Activated CD4-positive, alpha-beta T cell treated with anti-CD3 and anti-CD28 coated beads, Interleukin-10, Interleukin-2, amounts not matched to agents 100 ng/mL and 50 ng/mL, durations not matched to agents 16 hours and 8 hours (primary cell): ENCODE measurements at places on chromosomes 6 and 20.

- peak; percentile 20 for DNase-seq
These were observed 25.8 kb downstream of the BHLHE23 start for GRCh38 chr20:62980970-62981369.

- DNase-seq: no peak
These were observed 58.6 kb downstream of the AIG1 start for GRCh38 chr6:143119260-143119659.

DNA sequence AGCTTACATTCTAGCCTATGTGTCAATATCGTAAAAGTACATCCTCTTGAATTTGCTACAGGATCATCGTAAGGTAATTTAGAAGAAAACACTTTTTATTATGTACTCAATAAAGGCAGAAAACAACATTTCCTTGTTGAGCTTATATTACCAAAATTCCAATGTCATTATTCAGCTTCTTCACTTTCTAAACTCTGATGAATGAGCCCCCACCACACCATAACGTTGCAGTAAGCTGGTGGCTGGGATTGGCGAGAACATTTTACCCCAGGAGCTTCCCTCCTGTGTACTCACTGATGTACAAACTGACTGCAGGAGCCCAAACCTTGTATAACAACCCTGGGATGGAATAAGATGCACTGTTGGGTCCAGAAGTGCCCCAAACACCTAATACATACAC is 238.1 kb upstream of the MARCKS start:
- DNase-seq: no peak

- peak; percentile 17 for DNase-seq
These were observed 39.2 kb upstream of the PIM1 start for GRCh38 chr6:37130704-37131103.

DNA sequence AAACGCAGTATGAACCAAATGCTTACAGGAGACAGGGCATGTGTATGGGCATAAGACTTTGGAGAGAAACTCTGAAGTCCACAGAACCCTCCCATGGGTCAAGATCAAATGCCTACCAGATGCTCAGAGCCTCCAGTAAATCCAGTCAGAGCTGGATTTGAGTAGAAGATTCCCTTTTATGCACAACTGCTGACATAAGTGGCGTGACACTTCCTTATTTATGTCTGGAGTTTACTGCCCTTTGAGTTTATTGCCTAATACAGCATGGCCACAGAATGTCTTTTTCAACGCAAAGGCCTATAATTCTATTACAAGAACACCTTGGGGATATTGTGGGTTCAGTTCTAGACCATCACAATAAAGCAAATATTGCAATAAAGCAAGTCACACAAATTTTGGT is 220.0 kb upstream of the FOXQ1 start:
- no peak for DNase-seq

DNA sequence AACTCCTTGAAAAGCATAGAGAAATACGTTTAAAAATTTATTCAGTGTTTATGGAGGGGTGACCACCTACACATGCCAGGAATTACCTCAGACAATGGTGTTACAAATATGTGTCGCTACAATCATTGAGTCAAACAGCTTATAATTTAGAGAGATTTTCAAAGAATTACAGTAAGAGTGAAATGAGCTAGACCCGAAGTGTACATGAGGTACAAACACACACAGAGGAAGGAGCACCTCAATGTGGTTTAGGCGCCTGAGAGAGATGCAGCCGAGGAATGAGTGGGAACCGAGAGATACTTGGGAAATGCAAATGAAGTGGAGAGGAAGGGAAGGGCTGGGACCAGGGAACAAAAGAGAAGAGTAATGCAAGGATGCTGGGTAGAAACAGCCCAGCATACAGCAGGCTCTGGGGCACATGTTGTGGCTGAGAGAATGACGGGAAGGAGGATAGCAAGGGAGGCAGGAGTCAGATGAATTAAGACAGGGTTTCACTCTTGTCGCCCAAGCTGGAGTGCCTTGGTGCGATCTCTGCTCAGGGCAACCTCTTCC is 15.5 kb downstream of the EEF1E1 start:
- DNase-seq: peak; percentile 64

DNA sequence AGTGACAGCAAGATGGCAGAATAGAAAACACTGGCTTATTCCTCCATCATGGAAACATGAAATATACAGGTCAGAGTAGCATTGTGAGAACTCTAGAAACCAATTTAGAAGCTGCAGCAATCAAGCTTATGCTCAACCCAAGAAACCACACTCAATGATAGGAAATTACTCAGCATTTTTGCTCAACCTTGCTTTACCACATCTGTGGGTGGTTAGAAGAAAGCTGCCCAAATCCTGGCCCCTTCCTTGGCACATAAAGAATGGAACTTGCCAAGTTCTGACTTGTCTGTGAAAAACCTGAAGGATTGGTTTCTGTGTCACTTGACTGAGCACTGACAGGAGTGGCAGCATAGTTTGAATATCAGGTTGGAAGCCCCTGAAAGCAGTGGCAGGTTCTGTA is 108.0 kb upstream of the MOCS1 start:
- DNase-seq: peak; percentile 41

- no peak for DNase-seq
These were observed 162.9 kb upstream of the SASH1 start for GRCh38 chr6:148179786-148180185.
